ENCODE measurements at places on chromosomes 13 and 19. TPM values are rescaled to one million over a fixed set of nuclear protein-coding genes. Genes with fewer than 3 reads are reported as not detected.

Gene ASPDH
- total RNA-seq, result not detected

Gene TYK2
- 66.7 TPM for total RNA-seq

GRCh38 chr19:30293051-30293785 is 79.0 kb upstream of the ZNF536 start:
- DNase-seq, result no peak

DNA sequence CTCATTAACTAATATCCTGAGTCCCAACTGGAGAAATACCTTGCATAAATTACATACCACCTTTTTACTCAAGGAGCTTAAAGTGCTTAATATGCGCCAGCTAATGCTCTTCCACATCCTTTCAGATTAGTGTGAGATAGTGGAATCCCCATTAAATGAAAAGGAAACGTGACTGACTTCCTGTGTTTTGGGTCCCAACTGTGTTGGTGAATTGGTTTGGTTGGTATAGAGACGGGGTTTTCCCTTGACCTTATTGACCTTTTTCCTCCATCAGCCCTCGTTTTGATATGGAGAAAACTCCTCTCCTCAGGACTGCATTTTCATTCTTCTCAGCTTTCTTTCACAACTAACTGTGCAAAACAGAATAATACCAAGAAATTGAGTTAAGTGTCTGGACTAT is 163.5 kb downstream of the PAN3 start:
- no peak for DNase-seq

- peak; percentile 85 for DNase-seq
These were observed 176.7 kb upstream of the RNF113B start for GRCh38 chr13:98353750-98354149.

- peak; percentile 37 for DNase-seq
These were observed 692.7 kb downstream of the UQCRFS1 start for GRCh38 chr19:28519952-28520861.

- no peak for DNase-seq
These were observed 799.2 kb downstream of the GPC5 start for GRCh38 chr13:92197669-92198068.

DNA sequence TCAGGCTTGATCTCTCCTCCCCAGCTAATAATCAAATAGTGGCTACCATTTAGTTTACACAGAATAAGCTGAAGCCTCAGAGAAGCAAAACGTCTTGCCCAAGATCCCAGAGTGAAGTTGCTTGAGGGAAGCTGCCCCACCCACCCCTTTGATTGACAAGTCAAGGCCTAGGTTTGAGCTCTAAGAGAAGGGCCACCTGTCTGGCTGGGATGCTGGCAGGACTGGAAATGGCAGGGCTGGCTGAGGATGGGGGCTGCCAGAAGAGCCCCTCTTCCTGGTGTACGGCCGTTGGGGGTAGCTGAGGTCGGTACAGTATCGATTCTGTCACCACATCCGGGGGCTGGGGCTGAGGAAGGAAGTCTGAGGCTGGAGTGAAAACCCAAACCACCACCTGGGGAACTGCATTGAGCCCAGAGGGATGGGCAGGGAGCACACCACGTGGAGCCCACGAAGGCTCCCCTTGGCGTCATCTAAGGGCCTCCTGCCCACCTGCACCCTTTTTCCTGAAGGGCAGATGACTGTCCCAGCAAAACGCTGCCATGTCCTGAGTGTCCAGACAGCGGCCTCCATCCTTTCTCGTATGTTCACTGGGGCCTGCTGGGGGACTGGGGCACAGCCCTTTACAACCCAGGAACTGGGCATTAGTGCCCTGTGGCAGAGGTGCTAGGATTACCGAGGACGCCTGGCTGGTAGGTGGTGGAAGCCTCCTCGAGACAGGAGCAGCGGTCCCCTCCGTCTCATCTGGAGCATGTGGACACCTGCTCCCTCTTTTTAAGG is 1.4 kb upstream of the PRKD2 start:
- DNase-seq, result peak; percentile 26

DNA sequence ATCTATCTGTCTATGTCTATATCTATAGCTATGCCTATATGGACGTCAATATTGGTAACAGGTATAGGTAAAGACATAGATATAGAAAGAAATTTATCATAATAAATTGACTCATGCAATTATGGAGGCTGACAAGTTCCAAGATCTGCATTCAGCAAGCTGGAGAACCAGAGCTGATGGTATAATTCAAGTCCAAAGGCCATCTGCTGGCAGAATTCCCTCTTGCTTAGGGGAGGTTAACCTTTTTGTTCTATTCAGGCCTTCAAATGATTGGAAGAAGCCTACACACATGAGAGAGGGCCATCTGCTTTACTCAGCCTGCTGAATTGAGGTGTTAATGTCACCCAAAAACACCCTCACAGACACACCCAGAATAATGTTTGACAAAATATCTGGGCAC is 10.8 kb downstream of the RASL11A start:
- DNase-seq, result no peak

GRCh38 chr19:13302526-13303270 is 152.5 kb downstream of the IER2 start:
- DNase-seq, result no peak

DNA sequence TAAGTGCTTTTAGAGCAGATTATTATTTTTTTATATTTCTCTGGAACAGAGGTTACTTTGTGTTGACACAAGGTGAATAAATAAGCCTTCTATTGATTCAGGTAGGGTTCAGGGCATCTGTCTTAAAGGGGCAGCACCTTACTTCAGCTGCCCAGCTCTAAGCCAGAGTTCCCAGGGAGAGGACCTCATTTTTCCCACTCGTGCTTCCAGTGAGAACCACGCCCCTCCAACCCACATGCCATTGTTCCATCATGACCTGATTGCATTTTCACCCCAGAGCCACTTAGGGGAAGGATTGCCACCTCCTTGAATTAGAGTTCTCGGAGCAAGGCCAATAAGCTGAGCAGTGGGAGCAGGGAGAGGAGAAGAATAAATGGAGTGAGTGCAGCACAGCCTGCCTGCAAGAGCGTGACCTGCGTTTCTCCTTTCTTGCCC is 104.3 kb upstream of the FRY start:
- DNase-seq, result no peak

Data from renal cortical epithelial cell (primary cell).